ENCODE measurements at places on chromosomes 2 and 18. TPM values are rescaled to one million over a fixed set of nuclear protein-coding genes. Genes with fewer than 3 reads are reported as not detected.

Gene SGPP2
- polyA plus RNA-seq, result 0.08 TPM

Gene FSHR
- not detected for polyA plus RNA-seq

Gene OTOS
- not detected for polyA plus RNA-seq

DNA sequence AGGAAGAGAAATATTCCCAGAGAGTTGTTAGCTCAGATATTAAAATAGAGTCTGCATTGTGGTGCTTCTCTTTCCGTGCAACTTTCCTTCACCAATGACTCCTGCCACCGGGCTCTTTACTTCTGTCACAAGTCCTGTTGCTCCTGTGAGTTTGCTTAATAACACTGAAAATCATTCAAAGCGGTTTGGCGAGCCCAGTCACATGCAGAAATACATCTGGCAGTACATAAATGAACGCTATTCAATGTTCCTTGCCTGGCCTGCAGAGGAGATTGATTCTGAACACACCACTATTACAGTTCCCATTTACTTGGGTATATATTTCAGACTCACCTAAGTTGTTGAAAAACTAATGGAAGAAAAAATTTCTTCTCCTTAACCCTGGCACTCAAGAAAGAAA is 276.6 kb downstream of the ZNF521 start:
- no peak for DNase-seq

DNA sequence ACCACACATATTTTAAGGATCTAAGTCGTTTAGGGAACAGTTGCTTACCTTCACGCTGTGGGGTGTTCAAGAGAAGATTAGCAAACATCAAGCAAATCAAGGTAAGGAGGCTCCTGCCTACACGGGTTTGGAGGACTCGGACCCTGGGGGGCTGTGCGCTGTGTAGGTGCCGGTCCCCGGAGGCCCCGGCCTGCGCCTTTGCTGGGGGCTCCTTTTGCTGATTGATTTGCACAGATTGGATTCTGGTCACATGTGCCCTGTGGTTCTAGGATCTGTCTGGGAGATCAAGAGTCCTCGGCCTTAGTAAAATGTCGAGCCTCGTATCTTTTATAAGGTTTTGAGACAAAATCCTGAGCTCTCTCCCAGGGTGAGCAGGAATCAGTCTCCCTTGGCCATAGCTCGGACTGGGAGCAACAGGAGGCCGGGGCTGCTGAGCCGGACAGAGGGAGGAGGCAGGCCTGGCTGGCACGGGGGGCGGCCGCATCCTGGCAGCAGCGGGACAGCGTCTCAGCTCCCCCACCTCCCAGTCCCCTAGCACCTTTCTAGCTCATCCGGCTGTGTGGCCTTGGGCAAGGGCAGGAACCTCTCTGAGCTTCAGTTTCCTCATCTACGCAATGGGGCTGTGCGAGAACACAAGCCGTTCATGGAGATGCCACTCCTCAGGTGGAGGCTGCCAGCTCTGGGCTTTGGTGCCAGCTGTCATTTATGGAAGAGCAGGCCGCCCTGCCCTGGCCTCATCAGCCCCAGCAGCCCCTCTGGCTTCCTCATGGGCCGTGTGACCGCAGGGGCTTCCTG is 147.2 kb downstream of the MBP start:
- DNase-seq, result no peak

DNA sequence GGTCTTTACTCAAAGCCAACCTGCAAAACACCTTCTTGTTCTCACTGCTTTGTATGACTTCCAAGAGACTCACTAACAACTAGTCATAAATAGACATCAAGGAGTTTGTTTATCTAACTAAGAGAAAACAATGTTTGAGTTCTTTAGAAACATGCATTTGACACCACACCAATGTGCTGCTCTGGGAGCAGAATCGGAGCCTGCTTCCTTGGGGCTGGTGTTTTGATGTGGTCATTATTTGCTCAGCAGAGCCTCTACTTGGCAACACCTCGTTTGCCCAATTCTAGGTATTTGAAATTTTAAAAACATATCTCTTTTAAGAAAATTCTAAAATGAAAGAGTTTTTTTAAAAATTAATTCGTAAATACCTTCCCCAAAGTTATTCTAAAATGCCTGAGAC is 167.5 kb downstream of the BCL2 start:
- DNase-seq, result no peak

- DNase-seq, result peak; percentile 43
Measured at GRCh38 chr18:8654503-8655451, 45.5 kb downstream of the RAB12 start.

DNA sequence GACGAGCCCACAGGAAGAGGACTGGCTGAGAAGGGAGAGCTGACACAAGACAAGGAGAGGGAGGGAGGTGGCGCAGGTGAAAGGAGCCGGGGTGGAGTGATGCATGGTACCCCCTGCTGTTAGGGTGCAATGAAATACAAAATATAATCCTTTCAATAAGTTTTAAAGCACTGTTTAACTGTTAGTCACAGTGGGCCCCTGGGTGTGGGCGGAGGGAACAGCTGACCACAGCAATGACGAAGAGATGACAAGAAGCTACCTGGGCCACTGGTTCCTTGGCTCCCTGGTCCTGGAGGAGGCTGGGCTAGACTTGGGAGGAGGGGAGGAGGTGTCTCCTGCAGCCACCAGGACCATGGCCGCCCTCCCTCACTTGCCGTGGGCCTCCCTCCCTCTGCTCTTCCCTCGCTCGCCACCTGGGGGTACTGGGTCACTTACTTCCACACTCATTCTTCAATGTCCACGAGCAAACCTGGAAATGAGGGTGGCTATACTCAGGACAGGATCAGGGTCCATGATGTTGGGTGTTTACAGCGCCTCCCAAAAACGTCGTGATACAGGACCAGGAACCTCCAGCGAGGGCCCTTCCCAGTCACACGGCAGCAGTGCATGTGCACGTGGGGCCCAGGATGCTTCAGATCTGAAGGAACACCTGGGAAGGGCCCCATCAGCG is 196.1 kb downstream of the ANKRD30B start:
- DNase-seq, result no peak

GRCh38 chr2:128032092-128032491 is 4.2 kb upstream of the SAP130 start:
- no peak for DNase-seq

GRCh38 chr2:158317642-158318041 is 138.9 kb downstream of the CCDC148 start:
- no peak for DNase-seq

- peak; percentile 87 for DNase-seq
Measured at GRCh38 chr2:71742953-71743601, 289.7 kb downstream of the DYSF start.

GRCh38 chr2:95374451-95374920 is 28.0 kb upstream of the FAHD2A start:
- no peak for DNase-seq

DNA sequence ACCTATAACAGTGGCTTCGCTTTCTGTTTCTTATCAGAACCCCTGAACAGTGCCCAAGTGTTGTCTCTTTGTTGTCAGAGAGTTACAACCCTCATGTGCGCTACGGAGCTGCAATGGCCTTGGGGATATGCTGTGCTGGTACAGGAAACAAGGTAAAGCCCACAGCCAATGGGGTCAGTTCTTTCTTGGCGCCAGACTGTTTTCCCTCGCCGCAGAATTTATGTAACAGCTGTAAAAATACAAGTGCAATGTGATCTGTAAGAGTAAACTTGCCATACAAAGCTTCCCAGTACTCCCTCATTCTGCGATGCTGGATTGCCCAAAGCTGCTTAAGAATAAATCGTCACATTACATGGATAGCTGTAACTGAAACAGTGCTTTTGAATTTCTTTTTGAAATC is 13.9 kb upstream of the HTR2B start:
- DNase-seq, result no peak
